ENCODE measurements at places on chromosomes 4 and X. TPM values are rescaled to one million over a fixed set of nuclear protein-coding genes. Genes with fewer than 3 reads are reported as not detected.

DNA sequence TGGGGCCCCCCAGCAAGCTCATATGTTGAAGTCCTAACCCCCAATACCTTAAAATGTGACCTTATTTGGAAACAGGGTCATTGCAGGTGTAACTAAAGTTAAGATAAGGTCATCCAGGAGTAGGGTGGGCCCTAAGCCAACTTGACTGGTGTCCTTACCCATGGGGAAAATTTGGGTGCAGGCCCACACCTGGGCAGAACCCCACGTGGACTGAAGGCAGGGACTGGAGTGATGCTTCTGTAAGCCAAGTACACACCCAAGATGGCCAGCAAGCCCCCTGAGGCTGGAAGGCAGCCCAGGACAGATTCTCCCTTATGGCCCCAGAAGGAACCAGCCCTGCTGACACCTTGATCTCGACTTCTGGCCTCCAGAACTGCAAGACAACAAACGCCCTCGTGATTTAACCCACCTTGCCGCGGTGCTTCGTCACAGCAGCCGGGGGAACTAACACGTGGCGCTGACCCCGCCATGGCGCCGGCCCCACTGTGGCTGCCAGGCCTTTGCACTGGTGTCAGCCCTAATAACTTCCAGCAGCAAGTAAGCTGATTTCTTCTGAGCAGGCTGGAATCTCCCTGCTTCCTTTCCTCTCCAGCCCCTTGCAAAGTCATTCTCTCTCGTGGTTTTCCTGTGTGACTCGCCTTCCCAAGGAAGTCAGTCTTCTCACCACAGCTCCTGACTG is 23.2 kb upstream of the MXD4 start:
- DNase-seq: no peak

- DNase-seq: no peak
Measured at GRCh38 chr4:14087459-14087858, 459.9 kb upstream of the BOD1L1 start.

DNA sequence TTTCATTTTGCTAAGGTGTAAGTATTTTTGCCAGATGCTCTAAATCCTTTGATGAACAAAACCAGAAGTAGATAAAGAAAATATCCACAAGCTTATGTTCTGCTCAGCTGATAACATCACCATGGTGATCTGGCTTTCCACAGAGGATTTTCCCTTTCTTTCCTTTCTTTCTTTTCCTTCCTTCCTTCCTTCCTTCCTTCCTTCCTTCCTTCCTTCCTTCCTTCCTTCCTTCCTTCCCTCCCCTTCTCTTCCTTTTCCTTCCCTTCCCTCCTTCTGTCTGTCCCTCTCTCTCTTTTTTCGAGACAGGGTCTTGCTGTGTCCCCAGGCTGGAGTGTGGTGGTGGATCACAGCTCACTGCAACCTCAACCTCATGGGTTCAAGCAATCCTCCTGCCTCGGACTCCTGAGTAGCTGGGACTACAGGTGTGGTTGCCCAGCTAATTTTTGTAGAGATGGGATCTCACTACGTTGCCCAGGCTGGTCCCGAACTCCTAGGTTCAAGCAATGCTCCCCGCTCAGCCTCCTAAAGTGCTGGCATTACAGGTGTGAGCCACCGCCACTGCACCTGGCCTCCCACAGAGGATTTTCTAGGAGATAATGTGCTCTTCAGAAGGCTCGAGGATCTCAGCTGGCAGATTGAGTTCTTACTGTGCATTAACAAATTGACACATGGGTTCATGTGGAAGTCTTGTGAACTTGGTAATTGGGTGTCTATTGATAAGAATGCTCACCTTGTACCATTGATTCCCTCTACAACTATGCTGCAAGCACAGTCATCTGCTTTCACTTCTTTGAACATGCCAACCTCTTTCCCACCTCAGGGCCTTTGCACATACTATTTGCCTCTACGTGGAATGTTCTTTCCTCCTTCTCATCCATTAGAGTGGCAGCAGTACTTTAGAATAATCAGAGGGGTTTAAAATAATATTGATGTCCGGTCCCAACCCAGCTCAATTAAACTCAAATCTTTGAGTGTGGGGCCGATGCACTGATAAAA is 1.4 kb upstream of the RHOH start:
- no peak for DNase-seq

BEX4 gene
- polyA plus RNA-seq: 181 TPM
